Activated naive CD4-positive, alpha-beta T cell treated with anti-CD3 and anti-CD28 coated beads for 36 hours (primary cell): ENCODE measurements at places on chromosomes 7 and 10.

GRCh38 chr10:108598320-108598695 is 1325.0 kb downstream of the XPNPEP1 start:
- no peak for DNase-seq

- DNase-seq = peak; percentile 65
Observed at GRCh38 chr10:51389415-51390321, 309.7 kb downstream of the CSTF2T start.

GRCh38 chr10:4473977-4474376 is 352.0 kb upstream of the AKR1E2 start:
- DNase-seq = no peak

GRCh38 chr10:124698545-124699469 is 45.4 kb downstream of the FAM53B start:
- no peak for DNase-seq

DNA sequence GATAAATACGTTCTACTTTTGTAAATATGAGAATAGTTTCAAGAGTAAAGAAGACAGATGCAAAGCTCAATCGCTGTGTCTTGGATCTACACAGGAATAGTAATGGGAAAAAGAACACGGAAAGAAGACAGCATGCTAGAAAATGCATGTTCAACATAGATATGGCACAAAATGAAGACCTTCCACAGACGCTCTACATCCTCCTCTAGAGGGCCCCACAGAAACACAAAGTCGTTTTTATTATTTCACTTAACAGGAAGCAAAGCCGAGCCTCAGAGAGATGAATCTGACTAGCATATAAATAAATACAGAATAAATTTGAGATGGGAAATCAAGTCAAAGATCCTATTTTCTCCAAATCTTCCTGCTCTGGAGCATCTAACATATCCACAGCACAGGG is 292.6 kb downstream of the PARD3 start:
- no peak for DNase-seq

DNA sequence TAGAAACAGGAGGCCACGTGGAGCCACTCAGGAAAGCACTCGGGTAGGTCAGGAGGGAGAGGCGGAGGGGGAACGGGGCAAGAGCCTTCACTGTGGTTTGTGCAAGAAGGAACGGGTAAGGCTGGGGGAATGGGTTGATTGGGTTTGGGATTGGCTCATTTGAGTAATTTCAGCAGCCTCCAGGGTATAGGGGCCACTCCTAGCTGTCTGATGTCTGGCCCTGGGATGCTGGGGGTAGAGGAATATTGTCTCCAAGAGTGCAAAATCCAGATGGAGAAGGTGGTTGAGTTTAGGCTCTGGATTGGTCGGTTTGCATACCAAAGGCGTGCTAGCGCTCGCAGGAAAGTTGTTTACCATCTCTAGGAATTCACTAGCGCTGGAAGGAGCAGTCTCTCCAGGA is 47.2 kb downstream of the MYL10 start:
- DNase-seq = no peak

DNA sequence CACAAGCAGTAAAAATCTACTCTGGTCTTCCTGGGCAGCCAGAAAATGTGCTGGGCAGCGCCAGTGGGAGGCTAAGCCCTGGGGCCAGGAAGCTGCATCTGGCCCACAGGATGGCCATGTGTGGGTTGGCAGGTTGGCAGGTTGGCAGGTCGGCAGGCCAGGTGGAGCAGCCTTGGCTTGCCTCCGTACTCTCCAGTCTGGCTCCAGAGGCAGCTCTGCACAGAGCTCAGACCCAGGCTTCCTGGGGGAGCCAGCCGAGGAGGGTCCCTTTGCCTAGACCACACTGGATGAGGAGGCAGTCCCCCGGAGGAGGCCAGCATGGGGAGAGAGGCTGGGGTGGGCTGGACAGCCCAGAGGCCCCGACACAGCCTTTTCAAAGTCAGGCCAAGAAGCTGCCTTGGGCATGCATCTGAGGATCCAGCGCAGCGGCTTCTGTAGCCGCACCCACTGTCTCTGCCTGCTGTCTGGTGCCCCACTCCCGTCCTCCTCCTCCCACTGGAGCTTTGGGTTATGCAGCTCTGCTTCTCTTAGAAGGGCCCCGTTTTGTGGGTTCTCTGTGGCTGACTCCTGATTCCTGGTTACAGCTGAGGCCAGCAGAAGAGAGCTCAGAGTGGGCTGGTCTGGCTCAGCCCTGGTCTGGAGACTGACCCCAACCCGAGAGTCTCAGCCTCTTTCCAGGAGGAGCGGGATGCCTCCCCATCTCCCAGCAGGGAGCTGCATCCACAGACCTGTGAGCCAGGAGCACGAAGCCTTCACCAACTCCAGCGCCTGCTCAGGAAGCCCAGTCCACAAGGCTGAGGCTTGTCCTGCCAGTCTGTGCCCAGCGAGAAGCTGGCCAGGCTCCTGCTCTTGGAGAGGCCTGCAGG is 44.6 kb downstream of the CFAP46 start:
- no peak for DNase-seq

DNA sequence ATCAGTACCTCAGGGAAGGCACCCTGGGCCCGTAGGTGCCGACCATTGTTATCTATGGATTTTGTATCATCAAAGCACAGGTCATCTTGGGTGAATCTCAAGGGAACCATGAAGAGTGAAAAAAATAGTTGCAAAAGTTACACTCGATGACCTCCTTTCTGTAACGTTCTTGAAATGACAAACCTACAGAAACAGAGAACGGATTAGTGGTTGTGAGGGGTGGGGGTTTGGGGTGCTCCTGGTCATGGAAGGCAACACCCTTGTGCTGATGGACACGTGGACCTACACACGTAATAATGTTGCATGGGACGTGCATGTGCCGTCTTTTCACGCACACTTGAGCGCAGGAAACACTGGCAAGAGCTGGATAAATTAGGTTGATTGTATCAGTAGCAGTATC is 655.9 kb downstream of the SDK1 start:
- DNase-seq = no peak

GRCh38 chr10:101130984-101131961 is at the start of gene TLX1:
TLX1 (plus strand) TSS chr10:101131300; CDS start chr10:101131542, 242 bp downstream.
- DNase-seq = no peak

DNA sequence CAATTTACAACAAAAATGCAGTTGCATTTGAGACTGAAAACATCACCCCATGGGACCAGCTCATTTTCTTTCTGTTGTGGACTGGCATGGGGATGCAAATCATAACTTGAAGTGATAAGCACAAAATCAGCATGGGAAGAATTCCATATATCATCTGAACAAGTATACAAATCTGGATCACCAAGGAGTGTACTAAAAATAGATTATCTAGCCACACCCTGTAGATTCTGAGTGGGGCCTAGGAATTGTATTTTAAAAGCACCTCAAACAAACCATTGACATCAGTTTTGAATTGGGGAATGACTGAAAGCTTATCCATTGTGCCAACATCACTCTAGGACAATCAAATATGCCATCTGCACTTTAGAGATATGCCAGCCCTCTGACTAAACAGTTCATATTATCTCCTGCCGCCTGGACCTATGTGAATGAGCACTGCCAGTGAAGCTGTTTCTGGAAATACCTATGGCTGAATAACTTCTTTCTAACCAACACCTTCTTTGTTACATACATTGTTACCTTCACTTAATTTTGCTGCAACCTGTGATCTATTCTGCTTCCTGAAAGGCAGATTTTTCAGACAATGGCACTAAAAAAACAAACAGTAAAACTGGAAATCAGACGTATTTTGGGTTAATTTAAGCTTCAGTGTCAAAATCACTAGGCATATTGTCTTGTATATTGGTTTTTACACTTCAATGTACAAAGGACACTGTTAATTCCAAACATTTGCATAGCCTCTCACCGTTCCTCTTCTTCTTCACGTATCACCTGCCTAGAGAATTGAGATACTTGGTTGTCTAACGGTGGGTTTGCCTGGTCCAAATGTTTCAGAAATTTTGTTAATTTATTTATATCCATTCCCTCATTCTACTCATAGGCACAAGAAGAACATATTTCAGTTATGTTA is 42.4 kb upstream of the HGF start:
- no peak for DNase-seq

- DNase-seq = peak; percentile 9
Observed at GRCh38 chr10:16195178-16195769, 241.5 kb upstream of the PTER start.

DNA sequence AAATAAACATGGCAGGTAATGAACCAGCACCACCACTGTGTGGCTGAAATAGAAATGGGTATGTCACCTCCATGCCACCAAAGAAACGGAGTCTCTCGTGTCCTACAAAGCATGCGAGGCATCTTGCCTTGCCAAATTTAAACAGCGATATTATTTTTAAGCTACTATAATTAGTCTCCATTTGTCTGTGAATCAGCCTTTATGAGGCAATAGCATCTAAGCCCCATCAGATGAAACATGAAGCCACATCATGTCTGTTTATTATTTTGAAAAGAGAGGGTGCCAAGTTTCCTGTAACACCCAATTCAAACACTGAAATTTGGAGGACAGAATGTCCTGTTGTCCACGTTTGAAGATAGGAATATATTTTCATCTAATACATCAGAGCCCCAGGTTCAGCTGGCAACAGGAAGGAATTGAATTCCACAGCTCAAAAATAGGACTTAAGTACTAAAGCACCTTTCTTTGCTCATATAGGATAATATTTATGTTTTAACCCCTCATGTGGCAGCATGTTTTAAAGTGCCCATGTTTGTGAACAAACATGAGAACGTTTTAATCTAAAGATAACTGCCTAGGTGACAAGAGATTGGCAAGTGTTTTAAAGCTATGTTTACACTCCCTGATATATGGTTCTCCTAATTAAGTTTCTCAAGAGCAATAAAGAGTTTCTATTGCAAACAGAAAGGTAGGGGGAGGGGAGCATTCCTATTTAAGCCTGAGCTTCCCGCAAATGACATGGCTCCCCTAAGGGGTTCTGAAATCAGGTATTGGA is 86.8 kb downstream of the SORBS1 start:
- DNase-seq = no peak

DNA sequence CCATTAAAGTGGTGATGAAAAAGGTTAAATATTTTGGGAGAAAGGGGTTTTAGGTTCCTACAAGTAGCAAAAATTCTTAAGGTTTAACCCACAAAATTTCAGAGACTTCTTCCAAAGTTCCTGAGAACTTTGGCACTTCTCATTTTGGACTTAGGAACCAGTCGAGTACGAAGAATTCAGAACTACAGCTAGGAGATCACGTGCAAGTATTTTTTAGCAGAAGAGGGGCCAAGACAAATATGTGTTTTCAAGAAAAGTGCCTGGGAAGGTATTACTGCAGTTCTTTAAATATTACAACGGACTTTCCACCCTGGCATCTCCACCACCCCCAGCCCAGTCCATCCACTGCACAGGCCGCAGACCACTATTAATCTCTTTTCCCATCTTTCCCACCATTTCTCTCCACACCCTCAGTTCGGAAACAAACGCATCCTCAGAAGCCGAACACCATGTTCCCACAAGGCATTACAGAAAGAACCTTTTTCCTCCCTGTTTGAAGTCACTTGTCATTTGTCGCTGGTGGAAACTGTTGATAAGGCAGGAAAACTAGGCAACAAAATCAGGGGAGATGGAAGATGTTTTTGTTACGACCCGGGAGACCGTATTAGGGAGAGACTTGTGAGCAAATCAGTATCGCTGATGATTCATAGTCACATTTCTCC is 7.1 kb downstream of the INHBA start:
- no peak for DNase-seq

DNA sequence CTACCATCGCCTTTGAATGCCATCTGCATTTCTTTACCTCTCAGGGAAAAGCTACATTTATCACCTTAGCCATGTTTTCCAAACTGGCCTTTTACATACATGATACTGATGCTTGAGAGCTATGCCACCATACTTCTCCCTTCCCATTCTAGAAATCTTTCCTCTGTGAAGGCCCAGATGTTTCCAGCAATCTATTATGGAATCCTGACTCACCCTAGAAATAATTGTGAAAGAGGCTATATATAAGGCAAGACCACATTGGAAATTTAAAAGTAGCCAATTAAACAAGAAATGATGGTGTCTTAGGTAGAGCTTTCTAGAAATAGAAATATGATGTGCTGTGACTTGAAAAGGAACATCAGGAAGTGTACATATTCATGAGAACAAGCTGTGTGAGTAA is 389.7 kb downstream of the INHBA start:
- no peak for DNase-seq

DNA sequence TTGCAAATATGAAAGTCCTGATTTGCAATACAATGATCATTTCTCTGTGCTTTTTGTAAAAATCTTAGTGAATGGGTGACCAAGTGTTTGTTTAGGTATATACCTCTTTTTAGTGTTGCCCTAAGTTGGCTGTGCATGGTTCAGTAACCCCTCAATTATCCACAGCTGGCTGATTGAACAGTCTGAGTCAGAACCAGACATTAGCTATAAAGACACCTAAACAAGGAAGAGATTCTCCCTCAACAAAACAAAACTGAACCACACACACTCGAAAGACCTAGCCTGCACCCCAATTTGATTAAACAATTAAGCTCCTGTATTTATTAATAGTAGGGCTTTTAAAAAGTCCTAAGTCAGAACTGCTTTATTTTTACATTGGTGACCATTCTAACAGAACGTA is 2.8 kb downstream of the RSBN1L start:
- DNase-seq = no peak

DNA sequence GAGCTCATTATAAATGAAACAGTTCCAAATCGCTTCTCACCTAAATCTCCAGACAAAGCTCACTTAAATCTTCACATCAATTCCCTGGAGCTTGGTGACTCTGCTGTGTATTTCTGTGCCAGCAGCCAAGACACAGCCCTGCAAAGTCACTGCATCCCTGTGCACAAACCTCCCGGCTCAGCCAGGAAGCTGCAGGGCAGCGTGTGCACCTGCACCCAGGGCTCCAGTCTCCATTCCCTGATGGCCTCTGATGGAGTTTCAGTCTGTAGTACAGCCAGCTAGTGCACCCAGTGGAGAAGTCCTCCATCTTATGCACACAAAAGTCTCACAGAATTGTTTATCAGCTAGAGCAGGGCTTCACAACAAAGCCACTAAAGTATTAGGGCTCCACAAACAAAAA is 51.1 kb upstream of the PRSS58 start:
- DNase-seq = no peak

DNA sequence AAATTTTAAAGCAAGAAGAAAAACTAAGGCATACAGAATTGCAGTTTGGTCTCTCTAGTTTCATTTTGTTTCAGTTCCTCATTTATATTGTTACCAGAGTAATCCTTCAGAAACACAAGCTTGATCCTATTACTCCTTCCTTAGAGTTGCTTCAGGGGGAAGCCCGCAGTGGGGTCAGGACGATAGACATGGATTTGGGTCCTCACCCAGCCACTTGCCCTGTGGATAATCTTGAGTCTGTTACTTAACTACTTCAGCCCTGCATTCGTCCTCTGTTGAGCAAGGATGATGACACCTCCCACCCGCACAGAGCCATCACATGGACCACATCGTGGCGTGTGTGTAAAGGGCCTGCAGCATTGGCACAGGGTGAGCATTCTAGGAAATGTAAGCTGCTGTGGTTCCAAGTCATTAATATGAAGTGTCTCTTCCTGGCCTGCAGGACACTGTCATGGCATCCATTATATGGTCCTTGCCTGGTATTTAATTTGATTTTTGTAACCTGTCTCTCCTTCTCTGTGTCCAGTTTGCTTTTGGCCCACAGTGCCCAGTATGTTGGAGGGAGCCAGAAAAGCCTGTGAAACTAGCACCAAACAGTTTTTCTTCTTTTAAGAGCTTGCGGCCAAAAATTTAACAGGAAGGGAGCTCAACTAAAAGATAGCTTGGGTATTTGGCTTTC is 111.2 kb downstream of the EEPD1 start:
- no peak for DNase-seq

GRCh38 chr10:31745612-31746376 is 182.8 kb downstream of the ARHGAP12 start:
- DNase-seq = peak; percentile 84
